Epithelial cell of esophagus (primary cell): ENCODE measurements at places on chromosomes 12 and 14.

DNA sequence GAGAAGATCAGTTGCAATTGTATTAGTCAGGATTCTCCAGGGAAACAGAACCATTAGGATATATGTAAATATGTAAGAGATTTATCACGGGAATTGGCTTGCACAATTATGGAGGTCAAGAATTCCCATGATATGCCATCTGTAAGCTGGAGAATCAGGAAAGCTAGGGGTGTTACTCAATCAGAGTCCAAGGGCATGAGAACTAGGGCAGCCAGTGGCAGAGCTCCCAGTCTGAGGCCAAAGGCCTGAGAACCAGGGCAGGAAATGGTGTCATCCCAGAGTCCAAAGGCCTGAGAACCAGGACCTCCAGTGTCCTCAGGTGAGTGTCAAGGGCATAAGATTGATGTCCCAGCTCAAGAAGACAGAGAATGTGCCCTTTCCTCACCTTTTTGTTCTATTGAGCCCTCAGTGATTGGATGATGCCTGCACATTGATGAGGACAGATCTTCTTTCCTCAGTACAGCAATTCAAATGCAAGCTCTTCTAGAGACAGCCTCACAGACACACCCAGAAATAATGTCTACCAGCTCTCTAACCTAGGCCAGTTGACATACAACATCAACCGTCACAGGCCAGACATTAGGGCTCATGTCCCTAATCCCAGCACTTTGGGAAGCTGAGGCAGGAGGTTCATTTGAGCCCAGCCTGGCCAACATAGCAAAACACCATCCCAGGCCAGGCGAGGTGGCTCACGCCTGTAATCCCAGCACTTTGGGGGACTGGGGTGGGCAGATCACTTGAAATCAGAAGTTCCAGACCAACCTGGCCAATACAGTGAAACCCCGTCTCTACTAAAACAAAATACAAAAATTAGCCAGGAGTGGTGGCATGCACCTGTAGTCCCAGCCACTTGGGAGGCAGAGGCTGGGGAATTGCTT lies 34.9 kb upstream of the ZNF740 start:
- peak; percentile 14 for DNase-seq

GRCh38 chr14:88142997-88143396 lies 138.1 kb downstream of the GPR65 start:
- DNase-seq, result no peak

- no peak for DNase-seq
Observed at GRCh38 chr14:89892953-89893352, 61.6 kb downstream of the EFCAB11 start.

DNA sequence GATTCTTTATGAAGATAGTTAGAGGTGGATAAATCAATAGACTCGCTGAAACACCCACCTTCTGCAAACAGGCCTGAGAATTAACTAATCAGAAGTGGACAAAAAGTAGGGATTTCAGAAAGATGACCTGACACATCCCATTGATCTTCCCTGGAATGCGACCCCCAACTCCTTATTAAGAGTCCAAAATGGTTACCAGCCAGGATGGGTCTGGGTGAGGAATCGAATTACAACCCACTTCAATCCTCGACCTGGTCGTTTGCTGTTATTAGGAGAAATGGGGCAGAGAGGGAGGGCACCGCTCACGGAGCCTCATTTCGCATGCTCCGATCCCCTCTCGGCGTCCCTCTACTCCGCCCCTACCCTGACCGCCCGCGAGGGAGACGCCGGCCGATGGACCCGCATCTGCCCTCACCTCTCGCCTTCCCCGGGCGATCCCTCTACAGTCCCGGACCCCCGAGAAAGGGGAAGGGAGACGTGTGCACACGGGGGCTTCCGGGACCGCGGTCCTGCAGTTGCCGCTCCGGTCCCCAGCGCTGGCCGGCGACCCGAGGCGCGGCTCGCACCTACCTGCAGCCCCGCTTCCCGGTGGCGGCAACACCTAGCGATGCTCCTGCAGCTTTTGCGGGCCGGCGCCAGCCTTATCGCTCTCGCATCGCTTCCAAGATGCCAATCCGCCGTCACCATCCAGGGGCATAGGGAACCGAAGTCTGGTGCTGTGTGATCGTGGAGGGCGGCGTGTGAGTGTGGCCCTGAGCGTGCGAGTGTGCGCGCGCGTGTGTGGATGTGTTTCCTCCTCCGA lies 69.3 kb upstream of the USP15 start:
- no peak for DNase-seq

- DNase-seq, result no peak
Observed at GRCh38 chr14:44701563-44702263, 194.6 kb upstream of the FSCB start.

DNA sequence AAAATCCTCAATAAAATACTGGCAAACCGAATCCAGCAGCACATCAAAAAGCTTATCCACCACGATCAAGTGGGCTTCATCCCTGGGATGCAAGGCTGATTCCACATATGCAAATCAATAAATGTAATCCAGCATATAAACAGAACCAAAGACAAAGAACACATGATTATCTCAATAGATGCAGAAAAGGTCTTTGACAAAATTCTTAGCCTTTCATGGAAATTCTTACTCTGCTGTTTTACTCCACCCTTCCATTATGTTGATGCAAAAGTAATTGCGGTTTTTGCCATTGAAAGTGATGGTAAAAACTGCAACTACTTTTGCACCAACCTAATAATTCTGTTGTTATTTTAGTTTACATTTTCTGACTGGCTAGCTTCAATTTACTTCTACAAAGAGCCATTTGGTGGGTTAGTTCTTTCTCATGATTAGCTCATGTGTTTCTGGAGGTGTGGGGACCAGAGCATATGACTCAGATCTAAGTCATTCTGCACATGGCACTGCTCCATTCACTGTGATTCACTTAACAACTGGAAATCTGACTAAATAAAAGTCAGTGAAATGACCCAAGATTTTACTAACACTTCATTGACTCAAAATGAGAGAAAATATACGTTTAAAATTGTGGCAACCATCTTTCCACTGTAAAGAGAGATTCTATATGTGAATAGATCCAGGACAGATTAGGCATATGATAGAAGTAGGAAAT lies 99.9 kb downstream of the TMTC3 start:
- DNase-seq, result peak; percentile 96

DNA sequence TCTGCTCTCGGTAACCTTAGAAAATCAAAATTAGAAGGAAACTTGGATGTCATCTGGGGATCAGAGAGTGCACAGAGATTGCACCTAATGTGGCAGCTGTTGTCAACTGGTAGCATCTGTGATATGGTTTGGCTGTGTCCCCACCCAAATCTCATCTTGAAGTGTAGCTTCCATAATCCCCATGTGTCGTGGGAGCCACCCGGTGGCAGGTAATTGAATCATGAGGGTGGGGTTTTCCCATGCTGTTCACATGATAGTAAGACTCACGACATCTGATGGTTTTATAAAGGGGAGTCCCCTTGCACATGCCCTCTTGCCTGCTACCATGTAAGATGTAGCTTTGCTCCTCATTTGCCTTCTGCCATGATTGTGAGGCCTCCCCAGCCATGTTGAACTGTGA lies 127.7 kb upstream of the SRRM4 start:
- DNase-seq, result peak; percentile 1

DNA sequence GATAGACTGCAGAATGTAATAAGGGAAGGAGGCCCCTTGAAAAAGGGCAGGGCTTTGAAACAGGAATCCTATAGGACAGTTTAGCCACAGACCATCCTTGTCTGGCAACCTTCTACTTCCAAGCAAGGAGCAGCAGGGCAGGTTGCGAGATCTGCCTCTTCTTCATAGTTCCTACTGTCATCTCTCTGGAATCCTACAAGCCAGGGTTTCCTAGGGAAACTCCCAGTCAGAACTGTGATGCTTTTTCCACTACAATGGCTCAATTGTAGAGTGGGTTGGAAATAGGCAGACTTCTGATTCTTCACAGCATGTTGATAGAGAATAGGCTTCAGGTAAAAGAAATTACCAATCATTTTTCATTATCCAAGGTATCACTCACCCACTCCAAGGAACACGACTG lies 186.3 kb downstream of the DACT1 start:
- peak; percentile 43 for DNase-seq

DNA sequence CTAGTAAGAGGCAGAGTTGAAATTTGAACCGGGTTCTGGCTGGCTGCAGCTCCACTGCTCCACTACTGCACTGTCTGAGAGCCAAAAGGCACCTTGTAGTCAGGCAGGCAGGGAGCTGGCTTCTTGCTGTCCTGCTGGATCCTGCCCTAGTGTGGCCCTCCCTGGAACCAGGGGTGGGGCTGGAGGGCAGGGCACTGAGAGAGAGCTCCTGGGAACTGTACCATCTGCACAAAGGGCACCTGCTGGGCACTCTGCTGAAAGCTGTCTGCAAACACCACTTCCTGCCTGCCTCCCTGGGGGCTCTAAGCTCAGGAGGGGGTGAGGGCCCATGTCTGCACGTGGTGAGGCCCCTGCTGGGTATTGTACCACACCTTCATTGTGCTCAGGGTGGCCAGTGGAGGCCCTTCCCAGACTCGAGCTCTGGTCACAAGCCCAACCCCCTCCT lies 19.0 kb upstream of the TCL1B start:
- no peak for DNase-seq

- no peak for DNase-seq
Observed at GRCh38 chr12:64480148-64480547, 28.2 kb downstream of the TBK1 start.

DNA sequence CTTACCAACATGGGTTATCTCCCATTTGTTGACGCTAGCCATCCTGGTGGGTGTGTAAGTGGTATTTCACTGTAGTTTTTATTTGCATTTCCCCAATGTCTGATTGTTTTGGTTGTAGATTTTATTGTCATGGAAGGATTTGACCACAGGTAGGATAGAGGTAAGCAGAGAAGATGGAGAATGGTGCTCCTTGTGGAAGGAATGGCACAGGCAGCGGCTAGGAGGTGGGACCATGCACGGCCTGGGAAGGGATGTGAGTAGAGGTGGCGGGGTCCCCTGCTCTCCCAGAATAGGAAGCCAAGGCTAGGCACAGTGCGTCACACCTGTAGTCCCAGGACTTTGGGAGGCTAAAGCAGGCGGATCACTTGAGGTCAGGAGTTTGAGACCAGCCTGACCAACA lies 41.4 kb downstream of the PHETA1 start:
- DNase-seq, result no peak

- DNase-seq, result peak; percentile 67
Observed at GRCh38 chr12:68406134-68406576, 74.0 kb upstream of the MDM1 start.

GRCh38 chr12:127606476-127607015 lies 660.4 kb upstream of the TMEM132C start:
- DNase-seq, result no peak
